ENCODE measurements at places on chromosomes 3 and 15.

DNA sequence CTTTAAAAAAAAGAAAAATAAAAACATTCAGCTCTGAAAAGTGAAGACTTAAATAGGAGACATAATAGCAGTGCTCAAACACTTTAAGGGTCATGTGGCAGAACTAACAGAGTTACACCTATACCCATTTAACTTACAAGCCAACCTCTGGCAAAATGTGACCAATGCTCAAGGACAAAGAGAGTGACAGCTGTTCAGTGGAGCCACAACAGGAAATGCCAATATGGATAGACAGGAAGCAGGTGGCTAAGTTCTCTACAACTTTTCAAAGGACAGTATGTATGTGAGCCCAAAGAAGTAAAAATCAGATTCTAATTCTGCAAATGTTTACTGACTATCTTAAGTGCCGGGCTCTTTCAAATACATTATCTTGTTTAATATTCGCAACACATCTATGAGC lies 3.4 kb downstream of the TMCC1 start:
- peak; percentile 10 for DNase-seq

DNA sequence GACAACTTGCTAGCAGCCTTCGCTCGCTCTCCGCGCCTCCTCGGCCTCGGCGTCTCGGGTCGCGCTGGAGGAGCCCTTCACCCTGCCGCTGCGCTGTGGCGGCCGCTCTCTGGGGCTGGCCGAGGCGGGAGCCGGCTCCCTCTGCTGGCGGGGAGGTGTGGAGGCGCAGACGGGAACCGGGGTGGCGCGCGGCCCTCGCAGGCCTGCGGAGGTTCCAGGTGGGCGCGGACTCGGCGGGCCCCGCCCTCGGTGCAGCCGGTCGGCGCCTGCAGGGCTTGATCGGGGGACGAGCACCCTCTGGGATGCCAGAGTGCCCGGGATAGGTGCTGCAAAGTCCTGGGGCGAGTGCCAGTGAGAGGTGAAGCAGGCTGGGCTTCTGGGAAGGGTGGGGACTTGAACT lies 989.9 kb downstream of the ROBO2 start:
- no peak for DNase-seq

DNA sequence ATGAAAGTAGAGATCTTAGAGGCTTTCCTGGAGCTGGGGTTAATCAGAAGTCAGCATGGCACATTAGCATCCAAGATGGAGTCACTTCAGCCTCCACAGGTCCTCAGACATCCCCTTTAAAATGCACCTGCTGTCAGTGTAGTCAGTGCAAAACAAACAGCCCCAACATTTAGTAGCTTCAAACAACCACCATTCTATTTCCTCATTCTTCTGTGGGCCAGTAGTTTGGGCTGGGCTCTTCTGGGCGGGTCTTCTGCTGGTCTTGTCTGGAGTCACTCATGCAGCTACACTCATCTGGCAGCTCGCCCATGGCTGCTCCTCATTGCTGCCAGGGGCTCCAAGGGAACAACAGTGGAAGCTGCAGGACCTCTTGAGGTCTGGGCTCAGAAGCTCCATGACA lies 99.9 kb downstream of the TLE3 start:
- DNase-seq, result peak; percentile 85

DNA sequence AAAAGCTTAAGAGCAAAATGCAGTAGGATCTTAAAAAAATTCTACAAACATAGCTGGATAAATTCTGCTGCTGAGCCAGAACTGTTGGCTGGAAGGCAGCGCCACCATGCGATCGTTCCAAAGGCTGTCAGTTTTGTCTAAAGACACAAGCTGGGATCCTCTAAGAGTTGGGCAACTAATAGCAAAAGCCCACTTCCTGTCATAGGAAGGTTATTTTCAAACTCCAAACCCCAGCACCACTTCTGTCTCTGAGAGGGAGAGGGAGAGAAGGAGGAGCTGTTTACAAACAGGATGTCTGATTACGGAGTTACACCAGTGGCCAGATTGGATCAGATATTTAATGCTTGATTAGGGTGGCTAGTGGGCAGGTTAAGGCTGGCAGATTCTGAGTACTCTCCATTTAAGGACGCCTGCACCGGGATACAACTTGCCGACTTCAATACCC lies 44.0 kb downstream of the EIF4E3 start:
- no peak for DNase-seq

GRCh38 chr3:10459954-10460754 lies 45.2 kb downstream of the ATP2B2 start:
- DNase-seq, result no peak

- DNase-seq, result peak; percentile 73
Measured at GRCh38 chr15:62164014-62164395, 1.1 kb downstream of the C2CD4B start.

DNA sequence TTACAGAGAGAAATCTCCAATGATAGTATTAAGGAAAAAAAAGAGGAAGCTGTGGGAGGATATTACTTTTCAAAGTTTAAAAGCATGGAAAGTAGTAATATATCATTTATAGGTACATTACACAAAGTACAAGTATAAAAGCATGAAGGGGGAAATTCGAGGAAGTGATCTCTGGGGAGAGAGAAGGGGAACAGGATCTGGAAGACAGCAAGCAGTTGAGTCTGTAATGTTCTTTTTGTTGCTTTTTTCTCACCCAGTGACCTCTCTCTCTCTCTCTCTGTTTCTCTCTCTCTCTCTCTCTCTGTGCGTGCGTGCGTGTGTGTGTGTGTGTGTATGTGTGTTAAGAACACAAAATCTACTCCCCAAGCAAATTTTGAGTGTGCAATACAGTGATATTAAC lies 10.2 kb downstream of the C3orf20 start:
- no peak for DNase-seq

DNA sequence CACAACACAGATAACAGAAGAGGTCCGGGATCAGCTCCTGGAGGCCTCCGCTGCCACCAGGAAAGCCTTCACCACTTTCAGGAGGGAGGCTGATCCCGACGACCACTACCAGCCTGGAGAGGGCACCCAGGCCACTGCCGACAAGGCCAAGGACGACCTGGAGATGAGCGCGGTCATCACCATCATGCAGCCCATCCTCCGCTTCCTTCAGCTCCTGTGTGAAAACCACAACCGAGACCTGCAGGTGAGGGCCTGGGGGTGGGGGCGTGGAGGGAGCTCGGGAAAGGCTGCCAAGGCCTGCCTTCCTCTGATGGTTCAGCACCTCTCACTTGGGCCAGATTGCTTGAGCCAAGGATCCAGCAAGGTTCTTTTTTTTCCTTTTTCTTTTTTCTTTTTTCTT lies 210.7 kb upstream of the BHLHE40 start:
- no peak for DNase-seq

DNA sequence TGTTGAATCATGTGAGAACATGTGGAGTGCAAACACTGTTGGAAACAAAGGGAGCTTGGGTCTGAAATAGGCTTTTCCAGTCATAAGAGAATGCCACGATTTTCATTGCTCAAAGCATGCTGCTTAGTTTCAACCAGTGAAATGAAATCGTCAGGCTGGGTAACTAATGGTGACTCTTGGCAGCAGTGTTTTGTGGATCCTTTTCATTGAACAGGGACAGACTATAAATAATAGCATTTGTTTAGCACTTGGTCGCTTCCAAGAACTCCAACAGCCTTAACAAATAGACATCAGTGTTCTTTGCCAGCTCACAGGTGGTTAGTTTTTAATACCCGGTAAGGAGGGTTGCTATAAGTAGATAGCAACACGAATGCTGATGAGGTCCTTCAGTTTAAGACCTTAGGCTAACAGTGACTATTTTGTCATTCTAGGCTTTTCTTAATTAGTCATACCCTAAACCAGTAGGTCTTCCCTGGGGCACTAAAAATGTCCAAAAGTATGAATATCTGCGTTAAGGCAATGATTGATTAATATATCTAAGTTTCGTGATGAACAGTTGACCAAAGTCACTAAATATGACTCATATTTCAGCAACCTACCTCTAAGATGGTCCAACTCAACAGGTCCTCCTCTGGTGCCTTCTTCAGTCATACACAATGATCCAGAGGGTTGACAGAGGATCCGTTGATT lies 15.8 kb downstream of the TP63 start:
- DNase-seq, result peak; percentile 29

GRCh38 chr3:69738315-69738714 lies 949 bp upstream of the MITF start:
- no peak for DNase-seq

DNA sequence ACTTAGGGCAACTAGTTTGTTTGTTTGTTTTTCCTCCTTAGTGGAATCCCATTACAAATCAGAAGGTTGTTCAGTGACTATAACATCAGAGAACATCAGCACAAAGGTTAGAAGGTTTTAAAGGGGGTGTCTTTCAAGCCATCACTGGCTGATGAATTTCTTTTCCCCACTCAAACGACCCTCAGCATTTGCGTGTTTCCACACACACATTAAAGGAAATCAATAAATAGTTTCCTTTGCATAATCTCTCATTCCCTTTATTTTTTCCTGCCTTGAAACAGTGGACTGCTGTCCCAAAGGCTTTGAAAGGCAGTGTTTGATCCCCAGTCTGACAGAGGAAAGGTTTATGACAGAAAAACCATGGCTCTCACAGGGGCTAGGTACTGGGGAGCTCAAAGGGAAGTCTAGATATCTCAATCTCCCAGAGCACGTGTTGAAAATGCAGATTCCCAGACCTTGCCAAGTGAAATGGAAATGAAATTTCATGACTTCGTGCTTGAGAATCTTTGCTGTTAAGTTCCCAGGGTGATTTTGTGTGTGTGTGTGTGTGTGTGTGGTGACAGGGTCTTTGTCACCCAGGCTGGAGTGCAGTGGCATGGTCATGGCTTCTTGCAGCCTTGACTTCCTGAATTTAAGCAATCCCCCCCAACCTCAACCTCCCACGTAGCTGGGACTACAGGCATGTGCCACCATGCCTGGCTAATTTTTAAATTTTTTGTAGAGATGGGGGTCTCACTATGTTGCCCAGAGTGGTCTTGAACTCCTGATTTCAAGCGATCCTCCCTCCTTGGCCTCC lies 2.2 kb upstream of the INTS14 start:
- no peak for DNase-seq

GRCh38 chr3:178127221-178127620 lies 409.0 kb upstream of the KCNMB2 start:
- DNase-seq, result no peak

DNA sequence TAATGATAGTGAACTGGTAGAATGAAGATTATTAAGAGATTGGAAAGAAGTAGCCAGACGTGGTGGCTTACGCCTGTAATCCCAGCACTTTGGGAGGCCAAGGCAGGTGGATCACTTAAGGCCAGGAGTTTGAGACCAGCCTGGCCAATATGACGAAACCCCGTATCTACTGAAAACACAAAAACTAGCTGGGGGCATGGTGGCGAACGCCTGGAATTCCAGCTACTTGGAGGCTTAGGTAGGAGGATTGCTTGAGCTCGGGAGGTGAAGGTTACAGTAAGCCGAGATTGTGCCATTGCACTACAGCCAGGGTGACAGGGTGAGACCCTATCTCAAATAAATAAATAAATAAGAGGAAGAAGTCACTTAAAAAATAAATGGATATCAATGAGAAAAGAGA lies 14.0 kb downstream of the USP8 start:
- DNase-seq, result no peak

- DNase-seq, result peak; percentile 48
Measured at GRCh38 chr3:33658621-33658990, 59.4 kb downstream of the CLASP2 start.

- DNase-seq, result no peak
Measured at GRCh38 chr3:52087731-52088130, 31.4 kb upstream of the DUSP7 start.

Measured in NCI-H69 (cell line).